Activated CD8-positive, alpha-beta T cell treated with anti-CD3 and anti-CD28 coated beads, Interleukin-2, amount 10 ng/mL, durations not matched to agents 7 days and 5 days (primary cell): ENCODE measurements at places on chromosomes 5 and 9. TPM values are rescaled to one million over a fixed set of nuclear protein-coding genes. Genes with fewer than 3 reads are reported as not detected.

RNF208 gene
- total RNA-seq, result 4.5 TPM

PCDHB16 gene
- not detected for total RNA-seq

SOX30 gene
- total RNA-seq, result 0.10 TPM

PCDHB10 gene
- not detected for total RNA-seq

FBP1 gene
- total RNA-seq, result 0.21 TPM

GCNT4 gene
- 1.9 TPM for total RNA-seq

PCDHGB2 gene
- 0.13 TPM for total RNA-seq

FCHO2 gene
- 0.47 TPM for total RNA-seq

PCDHGC4 gene
- total RNA-seq, result not detected

FST gene
- total RNA-seq, result not detected

DNA sequence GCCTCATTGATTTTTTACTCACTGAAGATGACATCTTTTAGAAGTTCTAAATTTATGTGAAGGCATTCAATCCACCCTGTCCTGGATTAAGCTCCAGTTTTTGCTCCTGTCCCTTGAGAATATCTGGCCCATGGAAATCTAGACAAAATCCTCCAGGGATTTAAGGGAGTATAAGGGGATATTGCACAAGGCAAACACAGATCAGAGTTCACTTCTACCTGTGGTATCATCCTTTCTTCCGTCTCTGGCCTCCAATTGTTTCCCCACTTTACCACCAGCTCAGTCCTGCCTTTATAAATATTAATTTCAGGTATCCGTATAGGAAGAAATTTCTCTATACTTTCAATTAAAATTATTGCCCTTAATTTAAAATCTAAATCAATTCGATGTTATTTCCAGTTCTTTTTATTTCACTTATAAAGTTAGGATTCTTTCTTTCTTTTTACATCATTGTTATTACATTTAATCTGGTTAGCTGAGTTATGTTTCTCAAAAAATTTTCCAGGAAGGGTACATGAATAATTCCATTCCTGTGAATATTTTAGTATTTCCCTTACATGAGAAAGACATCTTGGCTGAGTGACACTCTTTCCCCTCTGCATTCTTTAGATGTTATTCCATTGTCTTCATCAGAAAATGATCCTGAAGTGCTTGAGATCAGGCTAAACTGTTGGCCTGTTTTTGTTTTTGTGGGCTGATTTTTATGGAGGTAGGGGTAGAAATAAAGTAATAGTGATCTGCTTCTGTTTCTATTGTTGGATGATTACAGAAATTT, 194.3 kb upstream of the MAP3K1 start:
- DNase-seq, result no peak

DNA sequence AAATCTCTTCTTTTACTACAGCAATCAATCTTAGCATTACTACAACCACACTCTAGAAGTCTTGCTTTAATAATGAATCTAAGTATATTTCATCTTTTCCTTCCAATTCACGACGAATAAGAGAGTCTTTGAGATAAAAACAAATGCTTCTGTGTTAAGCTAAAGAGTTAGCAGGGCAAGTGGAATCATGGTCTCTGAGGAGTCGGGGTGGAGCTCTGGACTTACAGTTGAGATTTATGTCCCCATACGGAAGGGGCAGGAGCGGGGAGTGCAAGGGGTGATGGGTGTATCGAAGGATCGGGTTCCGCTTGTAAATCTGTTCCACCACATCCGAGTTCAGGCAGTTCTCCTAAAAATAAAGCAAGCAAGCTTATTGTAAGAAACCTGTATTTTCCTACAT, 59.0 kb upstream of the RETREG1 start:
- no peak for DNase-seq

DNA sequence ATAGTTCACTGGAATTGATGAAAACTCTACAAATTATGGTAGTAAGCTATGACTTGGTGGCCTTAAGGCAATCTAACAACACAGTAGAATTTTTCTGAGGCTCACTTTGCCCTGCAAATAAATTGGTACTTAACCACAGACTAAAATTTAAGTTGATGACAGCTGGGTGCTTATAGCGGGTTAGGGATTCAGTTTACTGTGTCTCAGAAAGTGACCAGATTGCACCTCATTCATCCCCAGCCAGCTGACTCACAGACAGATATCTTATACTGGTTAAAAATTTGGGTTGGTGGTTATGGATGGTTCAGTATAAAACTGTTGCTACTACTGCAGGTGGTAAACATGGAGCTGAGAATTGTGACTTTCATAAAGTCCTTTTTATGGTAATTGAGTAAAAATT, 2.8 kb downstream of the CKS2 start:
- DNase-seq, result no peak

DNA sequence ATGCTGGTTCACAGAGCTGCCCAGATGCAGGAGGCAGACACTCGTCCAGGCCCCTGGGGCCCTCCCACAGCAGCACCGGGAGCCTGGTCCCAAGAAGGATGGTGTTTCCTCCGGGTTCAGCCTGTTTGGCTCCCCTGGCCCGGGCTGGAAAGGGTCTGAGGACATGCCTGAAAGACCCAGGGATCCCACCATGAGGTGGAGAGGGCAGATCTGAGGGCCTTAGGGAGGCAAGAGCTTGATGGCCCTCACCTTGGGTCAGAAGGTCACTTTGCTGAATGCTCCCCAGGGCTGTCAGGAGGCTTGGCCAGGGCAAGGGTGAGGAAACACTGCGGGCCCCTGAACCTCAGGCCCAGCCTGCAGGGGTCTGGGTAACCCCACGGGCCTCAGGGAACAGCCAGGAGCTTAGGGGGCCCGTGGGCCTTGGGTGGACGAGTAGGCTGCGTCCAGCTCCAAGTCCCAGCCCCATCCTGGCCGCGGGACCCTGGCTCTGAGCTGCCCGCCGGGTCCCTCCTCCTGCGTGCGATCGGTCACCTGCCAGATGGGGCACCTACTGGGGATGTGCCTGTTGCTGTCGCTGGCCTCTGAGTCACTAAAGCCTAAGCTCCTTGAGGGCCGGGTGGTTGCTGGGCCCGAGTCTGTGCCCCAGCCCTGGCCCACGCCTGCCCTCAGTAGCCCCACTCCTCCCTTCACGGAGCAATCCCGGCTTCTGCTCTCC, 106.2 kb downstream of the ZNF354C start:
- DNase-seq, result no peak

DNA sequence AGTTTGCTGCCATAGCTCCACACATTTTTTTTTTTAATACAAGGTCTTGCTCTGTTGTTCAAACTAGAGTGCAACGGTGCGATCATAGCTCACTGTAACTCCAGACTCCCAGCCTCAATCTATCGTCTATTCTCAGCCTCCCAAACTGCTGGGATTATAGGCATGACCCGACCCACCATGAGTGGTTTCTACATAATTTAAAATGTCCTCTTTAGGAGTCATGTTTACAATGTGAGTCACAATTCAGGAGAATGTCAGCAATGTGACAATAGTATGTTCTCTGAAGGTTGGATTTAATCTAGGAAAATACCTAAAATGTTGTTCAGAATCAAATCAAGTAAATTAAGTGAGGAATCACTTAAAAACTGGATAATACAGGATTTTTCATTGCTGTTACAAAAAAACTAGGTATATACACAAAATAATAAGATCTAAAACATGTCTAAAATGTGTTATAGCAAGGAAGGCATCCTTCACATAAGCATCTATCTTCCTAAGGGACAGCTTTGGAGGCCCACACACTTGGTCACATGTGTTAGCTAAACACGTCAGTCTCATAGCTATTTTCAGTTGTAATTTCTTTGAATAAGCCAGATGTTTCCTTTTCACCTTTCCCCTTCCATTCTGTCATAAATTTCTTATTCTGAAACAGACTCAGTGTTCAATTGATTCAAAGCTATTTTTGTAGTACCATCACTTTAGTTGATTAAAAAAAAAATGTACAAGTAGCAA, 30.0 kb upstream of the ELAVL2 start:
- DNase-seq, result no peak

DNA sequence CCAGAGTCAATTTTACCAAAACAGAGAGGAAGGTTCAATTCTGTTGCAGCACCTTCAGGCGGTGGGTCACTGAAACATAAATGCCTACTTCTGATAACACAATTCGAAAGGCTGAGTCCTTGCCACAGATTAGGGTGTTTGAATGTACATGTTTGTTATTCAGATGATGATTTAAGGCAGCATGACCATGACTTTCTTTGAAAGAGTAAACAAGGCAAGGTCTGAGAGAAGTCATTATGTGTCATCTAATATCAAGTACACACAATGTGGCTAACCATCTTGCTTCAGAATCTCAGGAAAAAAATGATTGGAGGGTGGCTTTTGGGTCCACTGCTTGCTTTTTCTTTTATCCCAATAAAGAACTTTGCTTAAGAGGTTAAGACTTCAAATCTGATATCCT, 457.5 kb downstream of the TAF11L14 start:
- no peak for DNase-seq

GRCh38 chr5:134533115-134533815, 7.8 kb downstream of the JADE2 start:
- no peak for DNase-seq

- no peak for DNase-seq
These were observed 156.8 kb upstream of the MSX2 start for GRCh38 chr5:174567506-174568141.

DNA sequence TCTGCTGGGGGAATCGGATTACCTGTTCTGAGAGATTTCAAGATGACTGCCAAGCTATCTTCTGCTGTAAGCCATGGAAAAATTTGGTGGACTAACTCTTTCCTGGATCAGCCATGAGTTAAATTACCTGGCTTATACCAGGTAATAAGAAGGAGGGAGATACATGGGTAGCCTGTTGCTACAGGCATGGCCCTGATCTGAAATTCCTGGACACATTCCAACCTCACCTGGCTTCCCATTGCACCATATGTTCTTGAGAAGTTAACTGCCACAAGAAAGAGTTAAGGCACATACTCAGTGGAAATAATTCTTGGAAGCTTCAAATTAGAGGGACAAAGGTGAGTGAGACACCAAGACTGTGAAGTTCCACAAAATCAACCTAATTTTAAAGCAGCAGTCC, 371.3 kb downstream of the ACTL7B start:
- no peak for DNase-seq

GRCh38 chr5:74290634-74291241, 349.8 kb downstream of the ENC1 start:
- DNase-seq, result no peak
